ENCODE measurements at places on chromosomes 16 and 17.

- DNase-seq: no peak
These were observed 162.2 kb upstream of the CIBAR2 start for GRCh38 chr16:85274501-85274900.

DNA sequence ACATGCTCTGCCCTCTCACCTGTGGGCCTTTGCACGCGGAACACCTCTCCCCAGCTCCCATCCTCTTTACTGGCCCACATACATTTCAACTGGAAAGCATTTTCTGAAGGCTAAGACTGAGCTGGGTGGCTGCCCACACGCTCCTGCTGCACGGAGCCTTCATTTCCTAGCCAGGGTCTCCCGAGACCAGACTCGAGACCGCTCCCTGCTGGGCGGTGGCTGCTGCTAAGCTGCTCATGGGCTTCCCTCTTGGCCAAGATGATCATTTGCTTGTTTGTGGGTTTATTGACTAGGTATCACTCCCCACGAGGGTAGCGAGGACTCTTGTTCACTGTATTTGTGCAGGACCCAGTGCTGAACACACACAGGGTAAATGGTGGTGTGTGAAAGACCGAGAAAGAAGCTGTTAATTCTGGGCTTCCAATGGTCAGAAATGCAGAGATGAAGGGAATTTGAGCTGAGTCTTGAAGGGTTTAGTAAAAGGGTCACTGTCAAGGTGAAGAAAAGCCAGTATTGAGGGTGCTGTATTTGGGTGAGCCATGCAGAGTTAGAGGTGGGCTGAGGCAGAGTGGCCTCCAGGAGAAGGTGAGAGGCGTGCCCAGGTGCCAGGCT is 907 bp downstream of the TRAPPC2L start:
- peak; percentile 42 for DNase-seq

GRCh38 chr17:42618442-42619150 is 9.1 kb downstream of the TUBG1 start:
- peak; percentile 78 for DNase-seq

GRCh38 chr17:73613271-73614233 is 30.7 kb downstream of the SDK2 start:
- DNase-seq: no peak

GRCh38 chr16:11665071-11665491 is 3.2 kb upstream of the SNN start:
- no peak for DNase-seq

GRCh38 chr17:31508288-31509094 is 117.0 kb downstream of the RAB11FIP4 start:
- no peak for DNase-seq

DNA sequence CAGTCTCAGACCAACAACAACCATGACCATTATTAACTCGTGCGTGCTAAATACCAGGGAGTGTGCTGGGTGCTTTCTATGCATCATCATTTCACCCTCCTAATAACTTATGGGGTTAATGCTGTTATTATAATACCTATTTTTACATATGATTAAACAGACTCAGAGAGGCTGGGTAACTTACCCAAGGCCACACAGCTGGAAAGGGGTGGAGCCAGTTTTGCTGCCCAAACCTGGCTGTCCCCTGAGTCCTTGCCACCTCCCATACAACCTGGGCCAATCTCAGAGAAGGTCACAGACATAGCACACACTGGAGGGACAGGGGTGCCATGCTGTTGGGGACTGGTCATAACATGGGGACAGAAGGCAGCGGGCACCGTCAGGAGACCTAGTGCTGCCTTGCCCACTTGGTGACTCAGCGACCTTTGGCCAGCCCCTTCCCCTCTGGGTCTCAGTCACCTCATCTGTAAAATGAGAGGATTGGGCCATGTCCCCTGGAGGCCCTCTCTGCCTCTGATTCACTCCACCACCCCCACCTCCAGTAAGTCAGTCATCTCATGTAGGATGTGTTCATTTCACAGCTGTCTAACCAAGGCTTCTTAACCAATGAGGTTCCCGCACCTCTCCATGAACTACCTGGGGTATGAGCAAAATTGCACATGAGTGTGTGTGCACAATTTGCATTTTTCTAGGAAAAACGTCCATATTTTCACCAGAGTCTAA is 11.4 kb upstream of the FADS6 start:
- no peak for DNase-seq

GRCh38 chr17:38872027-38872511 is 2.2 kb downstream of the LASP1 start:
- no peak for DNase-seq

DNA sequence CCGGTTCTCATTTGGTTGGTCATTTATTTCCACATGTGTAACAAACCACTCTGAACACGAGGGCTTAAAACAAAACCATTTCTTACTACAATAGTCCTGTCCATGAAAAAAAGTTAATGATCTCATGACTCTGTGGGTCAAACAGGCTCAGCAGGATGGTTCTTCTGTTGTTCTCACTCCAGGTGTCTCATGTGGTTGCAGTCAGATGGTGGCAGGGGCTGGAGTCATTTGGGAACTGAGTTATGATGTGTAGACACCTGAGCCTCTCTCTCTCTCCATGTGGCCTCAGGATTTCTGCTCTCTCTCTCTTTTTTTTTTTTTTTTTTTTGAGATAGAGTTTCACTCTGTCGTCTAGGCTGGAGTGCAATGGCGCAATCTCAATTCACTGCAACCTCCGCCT is 55.4 kb downstream of the RTN4RL1 start:
- DNase-seq: no peak

DNA sequence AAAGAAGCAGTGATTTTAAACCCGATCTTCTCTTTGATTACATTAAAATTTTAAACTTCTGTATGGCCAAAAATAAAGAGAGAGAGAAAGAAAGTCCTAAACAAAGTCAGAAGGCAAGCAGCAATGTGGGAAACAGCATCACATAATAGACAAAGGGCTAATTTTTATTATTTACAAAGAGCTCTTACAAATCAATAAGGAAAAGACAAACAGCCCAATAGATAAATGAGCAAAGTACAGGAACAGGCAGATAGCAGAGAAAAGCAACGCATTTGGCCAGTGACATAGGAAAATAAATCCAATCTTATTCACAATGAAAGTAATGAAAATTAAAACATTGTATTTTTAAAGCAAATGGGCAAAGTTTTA is 93.1 kb downstream of the SALL1 start:
- DNase-seq: no peak

GRCh38 chr17:83119987-83120864 is 40.8 kb downstream of the METRNL start:
- no peak for DNase-seq

- DNase-seq: no peak
These were observed 36.7 kb upstream of the CAPN15 start for GRCh38 chr16:490768-491167.

DNA sequence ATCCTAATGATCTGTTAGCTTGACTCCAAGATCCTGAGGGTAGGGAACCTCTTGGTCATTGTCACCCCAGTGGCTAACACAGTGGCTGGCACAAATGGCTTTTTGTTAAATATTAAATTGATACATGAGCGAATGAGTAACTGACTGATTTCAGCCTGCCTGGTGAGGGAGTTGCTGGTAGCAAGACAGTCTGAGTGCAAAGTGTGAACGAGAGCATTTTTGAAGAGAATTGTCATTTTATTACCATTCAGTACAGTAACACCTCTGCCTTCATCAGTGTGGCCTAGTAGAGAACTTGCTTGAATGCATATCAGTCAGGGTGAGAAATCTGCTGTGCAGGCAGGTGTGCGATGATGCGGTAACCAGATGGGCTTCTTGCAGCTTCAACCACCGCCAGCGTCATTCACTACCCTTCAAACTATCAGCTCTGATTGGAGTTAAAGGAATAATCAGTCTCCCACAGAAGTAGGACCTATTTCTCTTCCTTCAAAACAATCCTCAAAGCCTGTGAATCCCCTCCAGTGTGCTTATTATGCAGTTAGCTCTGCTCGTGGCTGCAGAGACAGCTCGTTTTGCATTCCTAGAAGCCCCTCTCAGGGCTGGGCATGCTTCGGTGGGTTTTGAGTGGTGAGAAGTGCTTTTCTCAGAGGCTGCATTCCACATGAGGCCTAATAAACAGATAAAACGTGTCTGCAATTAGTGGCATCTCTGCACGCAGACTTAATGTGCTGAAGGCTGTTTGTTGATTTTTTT is 29.0 kb downstream of the HEXIM2 start:
- peak; percentile 38 for DNase-seq

GRCh38 chr17:10729334-10730193 is at the start of gene TMEM220:
Gene TMEM220 (minus strand): TSS chr17:10730023. CDS start chr17:10729851, 172 bp downstream.
- DNase-seq: peak; percentile 46
